ENCODE measurements at places on chromosomes 13 and 19. TPM values are rescaled to one million over a fixed set of nuclear protein-coding genes. Genes with fewer than 3 reads are reported as not detected.

DNA sequence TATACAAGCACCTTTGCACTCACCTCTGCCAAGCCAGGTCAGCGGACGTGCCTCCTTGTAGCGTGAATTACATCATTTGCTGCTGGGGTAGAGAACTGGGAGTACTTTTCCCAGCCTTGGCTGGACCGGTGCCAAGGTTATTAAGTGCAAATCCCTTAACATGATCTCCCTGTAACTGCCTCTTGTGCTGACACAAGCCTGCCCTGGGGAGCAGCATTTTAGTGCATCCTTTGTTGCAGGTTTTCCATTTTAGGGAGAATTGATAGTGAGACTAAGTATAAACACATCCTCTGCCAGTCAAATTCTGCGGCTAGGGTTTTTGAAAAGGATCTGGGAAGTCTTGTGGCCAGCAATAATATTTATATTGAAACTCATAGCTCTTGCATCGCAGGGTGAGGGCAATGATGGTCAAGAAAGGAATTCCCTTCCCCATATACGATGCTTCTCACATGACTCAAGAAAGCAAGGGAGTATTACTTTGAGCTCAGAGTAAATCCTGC is 32.7 kb upstream of the DCLK1 start:
- DNase-seq, result peak; percentile 86

DNA sequence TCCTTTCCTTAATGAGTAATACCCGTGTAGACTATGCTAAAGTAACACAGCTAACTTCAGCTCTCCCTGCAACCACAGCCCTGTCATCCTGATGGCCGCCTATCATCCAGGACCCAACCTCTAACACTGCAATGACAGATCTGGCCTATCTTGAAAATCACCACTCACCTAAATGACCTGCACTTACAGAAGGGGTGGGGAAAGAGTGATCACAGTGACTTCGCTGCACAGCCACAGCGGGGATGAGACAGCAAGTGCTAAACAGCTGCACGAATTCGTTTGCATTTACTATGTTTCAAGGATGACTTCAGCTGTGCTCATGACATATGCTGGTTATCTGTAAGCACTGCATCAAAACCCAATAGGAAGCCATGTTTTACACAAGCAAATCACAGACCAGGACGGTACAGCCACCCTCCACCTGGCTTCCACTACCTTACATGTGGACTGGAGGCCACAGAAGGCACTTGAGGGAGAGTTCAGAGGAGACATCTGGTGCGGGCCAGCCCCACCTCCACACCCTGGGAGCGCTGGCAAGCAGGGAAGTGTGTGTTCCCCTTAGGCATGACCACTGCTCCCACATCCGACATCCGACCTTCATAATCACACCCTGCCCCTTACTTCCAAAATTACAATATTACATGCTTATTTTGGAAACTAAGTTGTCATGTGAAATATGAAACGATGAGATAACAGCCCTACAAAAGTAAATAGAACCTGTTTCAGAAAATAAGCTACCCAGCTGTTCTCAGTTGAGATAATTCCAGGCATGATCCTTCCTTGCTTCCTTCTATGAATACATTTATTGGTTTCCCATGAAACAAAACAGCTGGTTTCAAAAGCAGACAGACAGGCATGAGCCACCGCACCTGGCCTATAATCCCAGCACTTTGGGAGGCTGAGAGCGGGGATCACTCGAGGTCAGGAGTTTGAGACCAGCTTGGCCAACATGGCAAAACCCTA is 95.7 kb downstream of the STK24 start:
- DNase-seq, result no peak

- no peak for DNase-seq
Measured at GRCh38 chr13:101465877-101466276, 13.4 kb downstream of the ITGBL1 start.

DNA sequence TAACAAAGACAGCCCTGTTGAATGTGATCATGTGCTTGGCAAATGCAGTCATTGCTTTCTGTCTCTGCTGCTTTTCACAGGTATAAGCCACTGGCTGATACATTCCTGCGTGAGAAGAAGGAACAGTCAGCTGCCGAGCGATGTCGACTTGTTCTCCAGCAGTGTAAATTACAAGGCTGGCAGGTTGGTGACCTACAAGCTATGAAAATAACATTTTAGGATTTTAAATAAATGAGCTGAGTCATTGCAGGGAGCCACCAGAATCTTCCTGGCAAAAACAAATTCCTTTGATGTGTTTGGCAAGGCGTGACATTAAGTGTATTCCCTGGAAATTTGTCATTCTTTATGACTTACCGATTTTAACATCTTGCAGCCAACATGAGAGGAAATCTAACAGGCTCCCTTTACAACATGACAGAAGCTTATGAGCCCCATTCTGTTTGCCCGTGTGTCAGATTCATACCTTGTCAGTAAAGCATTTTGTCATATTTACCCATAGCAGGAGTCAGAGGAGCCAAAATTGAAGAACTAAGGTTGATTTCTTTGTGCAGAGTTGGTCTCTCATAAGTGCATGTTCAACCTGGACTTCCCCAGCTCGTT is 471.4 kb downstream of the MYO16 start:
- DNase-seq, result peak; percentile 27

- peak; percentile 42 for DNase-seq
Measured at GRCh38 chr13:32264407-32264806, 50.8 kb downstream of the ZAR1L start.

Gene ITGBL1
- total RNA-seq, result 20.6 TPM

GRCh38 chr13:52845334-52845761 is 3.1 kb downstream of the PCDH8 start:
- peak; percentile 41 for DNase-seq

DNA sequence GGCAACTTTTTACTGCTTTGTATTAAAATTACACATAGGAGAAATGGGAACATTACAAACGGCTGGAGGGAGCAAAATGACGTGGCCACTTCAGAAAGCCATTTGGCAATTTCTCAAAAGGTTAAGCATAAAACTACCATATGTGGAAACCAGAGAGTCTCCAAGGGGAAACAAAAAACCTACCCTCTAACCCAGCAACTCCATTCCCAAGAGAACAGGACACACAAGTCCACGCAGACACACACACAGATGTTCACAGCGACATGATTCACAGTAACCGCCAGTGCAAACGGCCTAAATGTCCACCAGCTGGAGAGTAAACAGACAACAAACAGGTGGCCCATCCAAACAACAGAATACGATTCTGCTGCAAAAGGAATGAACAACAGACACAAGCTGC is 37.2 kb downstream of the STK24 start:
- no peak for DNase-seq

DNA sequence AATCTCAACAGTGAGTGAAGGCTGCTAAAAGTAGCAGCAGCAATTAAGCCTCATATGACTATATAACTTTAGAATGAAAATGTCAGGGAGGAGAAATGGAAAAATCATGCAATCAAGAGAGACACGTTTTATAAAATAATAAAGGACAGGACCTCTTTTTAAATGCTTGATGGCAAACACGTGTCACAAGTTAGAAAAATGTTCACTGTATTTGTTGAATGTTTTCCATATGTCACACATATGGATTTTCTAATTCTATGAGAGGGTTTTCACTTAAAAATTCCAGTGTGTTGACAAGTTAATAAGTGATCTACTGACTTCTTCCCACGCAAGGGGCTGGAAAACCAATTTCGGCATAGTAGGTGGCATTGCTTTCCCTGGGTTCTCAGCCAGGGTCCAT is 27.7 kb upstream of the KCTD12 start:
- DNase-seq, result no peak

DNA sequence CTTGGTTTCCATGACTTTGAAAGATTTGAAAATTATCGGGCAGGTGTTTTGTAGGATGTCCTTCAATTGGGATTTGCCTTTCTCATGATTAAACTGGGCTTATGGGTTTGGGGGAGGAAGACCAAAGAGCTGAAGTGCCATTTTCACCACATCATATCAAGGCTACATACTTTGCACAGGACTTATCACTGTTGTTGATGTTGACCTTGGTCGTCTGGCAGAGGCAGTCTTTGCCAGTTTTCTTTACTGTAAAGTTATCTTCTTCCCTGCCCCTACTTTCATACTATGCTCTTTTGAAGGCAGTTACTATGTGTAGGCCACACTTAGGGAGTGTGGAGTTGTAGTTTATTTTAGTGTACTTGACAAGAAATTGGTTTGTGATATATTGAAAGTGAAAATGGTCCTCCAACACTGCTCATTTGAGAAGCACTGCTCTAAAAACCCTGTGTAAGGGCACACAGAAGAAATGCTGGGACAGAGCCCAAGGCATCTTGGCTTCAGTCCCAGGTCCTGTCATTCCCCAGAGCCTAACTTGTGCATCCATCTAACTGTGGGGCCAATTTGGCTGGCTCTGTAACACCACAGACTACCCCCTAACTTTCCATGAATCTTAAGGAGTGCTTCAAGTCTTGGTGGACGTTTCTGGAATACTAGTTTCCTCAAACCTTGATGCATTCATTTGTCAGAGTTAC is 384.9 kb downstream of the KCNRG start:
- DNase-seq, result peak; percentile 77

Gene LILRA1
- total RNA-seq, result not detected

DNA sequence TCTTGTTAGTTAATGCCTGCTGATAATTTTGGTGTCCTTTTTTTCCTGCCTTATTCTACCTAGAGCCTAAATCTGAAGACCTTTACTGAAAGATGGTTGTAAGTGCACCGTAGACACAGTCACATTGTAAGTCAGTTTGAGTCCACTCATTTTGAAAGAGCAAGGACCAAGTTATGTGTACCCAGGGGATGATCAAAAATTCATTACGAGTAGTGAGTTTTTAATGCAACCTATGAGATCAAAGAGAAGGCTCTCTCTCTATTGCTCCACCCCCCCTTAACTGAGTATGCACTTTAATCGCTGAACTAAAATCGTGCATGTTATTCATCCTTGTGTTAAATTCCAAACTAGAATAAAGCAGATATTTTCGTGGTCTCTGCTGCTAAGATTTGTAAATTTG is 1.8 kb downstream of the RAP2A start:
- no peak for DNase-seq

DNA sequence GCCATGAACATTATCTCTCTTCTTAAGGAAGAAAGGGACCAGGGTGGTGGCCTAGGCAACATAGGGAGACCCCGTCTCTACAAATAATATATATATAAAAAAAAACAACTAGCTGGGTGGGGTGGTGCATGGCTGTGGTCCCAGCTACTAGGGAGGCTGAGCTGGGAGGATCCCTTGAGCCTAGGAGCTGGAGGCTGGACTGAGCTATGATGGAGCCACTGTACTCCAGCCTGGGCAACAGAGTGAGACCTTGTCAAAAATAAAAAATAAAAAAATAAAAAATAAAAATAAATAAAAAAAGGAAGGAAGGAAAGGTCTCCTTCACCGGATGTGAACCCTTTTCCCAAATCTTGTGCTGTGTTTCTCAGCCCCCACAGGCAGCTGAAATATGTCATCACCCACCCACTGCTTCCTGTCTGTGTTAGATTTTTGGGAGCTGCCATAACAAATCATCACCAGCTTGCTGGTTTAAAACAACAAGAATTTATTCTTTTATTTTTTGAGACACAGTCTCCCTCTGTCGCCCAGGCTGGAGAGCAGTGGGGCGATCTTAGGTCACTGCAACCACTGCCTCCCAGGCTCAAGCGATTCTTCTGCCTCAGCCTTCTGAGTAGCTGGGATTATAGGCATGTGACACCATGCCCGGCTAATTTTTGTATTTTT is 9.5 kb upstream of the TSPAN16 start:
- no peak for DNase-seq

GRCh38 chr13:92452840-92453239 is 773.8 kb upstream of the GPC6 start:
- no peak for DNase-seq

Gene KLHL26
- 16.4 TPM for total RNA-seq

DNA sequence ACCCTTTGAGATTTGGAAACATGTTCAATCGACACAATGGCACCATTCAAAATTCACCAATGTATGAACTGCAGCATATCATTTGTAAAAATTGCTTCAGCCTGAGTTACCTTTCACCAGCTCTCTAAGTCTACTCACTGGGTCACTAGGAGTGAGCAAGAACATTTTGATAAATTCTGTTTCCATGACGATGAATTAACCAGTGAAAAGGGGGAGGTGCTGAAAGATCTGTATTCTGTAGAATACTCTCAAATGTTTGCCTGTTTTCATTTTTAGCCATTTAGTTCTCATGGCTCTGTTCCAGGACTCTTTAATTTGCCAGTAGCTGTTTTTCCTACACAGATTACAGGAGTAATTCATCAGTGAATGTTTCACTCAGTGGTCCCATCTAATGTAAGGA is 883.4 kb downstream of the DIAPH3 start:
- no peak for DNase-seq

DNA sequence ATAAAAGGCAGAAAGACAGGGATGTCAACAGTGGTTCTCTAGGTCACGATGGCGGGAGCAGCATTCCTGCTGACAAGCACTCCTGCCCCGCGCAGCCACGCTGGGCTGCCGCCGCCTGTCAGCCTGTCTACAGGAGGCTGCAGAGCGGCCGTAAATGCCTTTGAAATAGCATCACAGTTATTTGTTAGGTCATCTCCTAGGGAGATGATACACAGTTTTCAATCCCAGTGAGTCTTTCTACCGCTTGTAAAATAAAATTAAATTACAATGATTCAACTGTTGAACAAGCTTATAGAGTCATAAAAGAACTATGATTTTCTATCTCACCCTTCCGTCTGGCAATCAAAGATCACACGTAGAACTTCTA is 7.3 kb upstream of the SLC7A9 start:
- DNase-seq, result no peak

- no peak for DNase-seq
Measured at GRCh38 chr19:36121486-36122124, 6.3 kb downstream of the TBCB start.

- peak; percentile 46 for DNase-seq
Measured at GRCh38 chr19:3224346-3225168, at the start of gene CELF5. TSS of gene CELF5 (plus strand) at chr19:3224661. CDS start at chr19:3224740, 79 bp downstream.

DNA sequence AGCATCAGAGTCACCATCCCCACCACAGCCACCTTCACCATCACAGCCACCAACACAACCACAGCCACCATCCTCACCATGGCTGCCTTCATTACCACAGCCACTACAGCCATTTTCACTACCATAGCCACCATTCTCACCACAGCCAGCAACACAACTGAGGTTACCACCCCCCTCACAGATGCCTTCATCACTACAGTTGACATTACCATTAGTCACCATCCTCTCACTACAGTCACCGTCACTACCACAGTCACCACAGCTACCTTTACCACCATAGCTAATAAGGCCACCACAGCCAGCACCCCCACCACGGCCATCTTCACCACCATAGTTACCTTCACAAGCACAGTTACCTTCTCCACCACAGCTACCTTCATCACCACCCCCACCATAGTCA is 269.6 kb downstream of the DNAJC15 start:
- no peak for DNase-seq

- DNase-seq, result no peak
Measured at GRCh38 chr13:51793570-51794271, 10.2 kb downstream of the DHRS12 start.

- no peak for DNase-seq
Measured at GRCh38 chr13:108911807-108912206, 282.4 kb downstream of the MYO16 start.

GRCh38 chr13:51111174-51111573 is at the start of gene C13orf42:
TSS of gene C13orf42 (minus strand) at chr13:51111274. CDS start at chr13:51111209, 65 bp downstream.
- no peak for DNase-seq

Gene FAM216B
- not detected for total RNA-seq

Gene ATP4A
- total RNA-seq, result 0.27 TPM

Gene THAP8
- 14.2 TPM for total RNA-seq

Gene KLK11
- total RNA-seq, result 0.93 TPM
